ENCODE measurements at places on chromosomes 12 and 14. TPM values are rescaled to one million over a fixed set of nuclear protein-coding genes. Genes with fewer than 3 reads are reported as not detected.

DNA sequence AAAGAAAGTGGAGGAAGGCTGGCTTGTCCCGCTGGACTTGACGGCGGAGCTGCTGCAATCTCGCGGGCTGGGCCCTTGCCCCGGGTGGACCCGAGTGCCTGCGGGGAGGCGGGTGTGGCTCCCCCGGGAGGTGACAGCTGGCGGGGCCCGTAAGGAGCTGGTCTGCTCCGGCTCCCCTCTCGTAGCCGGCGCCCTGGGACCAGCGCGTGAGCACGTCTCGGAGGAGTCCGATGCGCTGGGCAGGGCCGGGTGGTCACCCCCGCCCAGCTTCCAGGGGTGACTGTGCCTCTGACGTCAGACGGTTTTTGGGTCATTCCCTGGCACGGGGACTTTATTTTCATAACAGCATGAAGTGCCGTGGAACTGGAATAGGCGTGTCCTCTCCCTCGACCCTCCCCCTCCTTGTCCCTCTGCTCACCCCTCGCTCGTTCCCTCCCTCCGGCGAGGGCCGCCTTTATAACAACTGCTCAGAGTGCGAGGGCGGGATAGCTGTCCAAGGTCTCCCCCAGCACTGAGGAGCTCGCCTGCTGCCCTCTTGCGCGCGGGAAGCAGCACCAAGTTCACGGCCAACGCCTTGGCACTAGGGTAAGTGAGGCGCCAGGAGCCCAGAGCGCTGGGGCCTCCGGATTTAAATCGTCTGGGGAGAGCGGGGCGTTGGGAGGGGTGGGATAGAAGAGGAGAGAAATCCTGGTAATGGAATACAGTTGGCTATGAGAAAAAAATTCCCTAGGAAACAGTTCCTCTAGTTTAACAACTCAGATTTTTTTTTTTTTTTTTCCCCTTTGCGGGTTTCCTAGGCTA, at the start of gene GPRC5A:
TSS of gene GPRC5A (plus strand) at position 483 of the 801 bp plus-strand sequence. CDS start 16,688 bp downstream, outside the sequence.
- peak within 1 kb of the TSS; percentile 68 for H3K4me3 ChIP-seq
- peaks cover 14% of the 10 kb centered on the region for H3K4me1 ChIP-seq

GRCh38 chr12:12404297-12404696, 47.4 kb downstream of the BORCS5 start:
- H3K4me1 ChIP-seq, result peaks cover 49% of the 10 kb centered on the region
- peak overlapping the region; percentile 11 for H3K27ac ChIP-seq
- H3K36me3 ChIP-seq, result peaks cover 26% of the 10 kb centered on the region
- no peak for DNase-seq

DNA sequence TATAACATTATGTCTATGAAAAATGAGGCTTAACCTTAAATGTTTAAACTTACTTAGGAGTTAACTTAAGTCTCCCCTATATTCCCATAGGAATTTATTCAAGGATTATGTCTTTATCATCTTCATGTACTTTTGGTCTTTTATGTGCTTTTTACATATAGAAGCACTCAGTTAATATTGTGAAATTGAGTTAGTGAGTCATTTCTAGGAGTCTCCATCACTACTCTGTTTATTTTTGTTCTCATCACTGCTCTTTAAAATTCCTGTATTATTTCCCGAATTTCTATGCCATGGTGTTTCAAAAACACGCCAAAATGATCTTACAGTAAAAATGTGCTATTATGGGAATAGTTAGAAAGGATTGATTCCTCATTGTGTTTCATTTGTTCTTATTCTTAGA, 31.6 kb downstream of the TBC1D15 start:
- H3K27ac ChIP-seq, result no peak overlapping the region
- no peaks in the 10 kb centered on the region for H3K27me3 ChIP-seq
- peaks cover 43% of the 10 kb centered on the region for H3K4me1 ChIP-seq
- no peak for DNase-seq
- peaks cover 21% of the 10 kb centered on the region for H3K36me3 ChIP-seq
- H3K4me3 ChIP-seq, result no peak overlapping the region

DNA sequence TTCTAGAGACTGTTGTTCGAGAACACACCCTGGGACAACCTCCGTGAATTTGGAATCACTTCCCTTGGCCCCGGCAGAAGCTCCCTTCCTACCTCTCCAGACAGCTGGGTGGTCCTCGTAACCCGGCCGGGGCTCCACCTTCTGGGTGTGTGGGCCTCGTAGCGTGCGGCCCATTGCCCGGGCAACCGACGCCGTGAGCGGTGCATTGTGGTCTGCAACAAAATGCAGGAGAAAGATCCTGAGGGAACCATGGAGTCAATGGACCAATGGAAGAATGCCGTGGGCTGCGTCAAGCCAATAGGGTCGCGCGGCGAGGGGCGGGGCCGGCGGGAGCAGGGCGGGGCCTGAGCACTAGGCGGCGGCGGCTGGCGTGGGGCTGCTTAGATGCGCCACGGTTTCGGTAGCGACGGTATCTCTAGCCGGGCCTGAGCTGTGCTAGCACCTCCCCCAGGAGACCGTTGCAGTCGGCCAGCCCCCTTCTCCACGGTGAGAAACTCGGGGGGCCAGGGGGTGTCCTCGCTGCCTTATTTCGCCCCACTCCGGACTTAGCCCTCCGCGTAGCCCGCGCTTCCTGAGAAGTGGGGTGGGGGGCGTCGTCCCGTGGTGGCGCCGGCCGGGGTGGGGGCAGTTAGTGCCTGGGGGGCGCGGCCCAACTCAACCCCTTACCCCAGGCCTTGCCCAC, at the start of gene DYNLL1:
TSS of gene DYNLL1 (plus strand) at position 383 of the 682 bp plus-strand sequence. CDS start 309 bp downstream, outside the sequence.
- peaks cover 23% of the 10 kb centered on the region for H3K4me1 ChIP-seq
- H3K27me3 ChIP-seq, result no peaks in the 10 kb centered on the region
- peak within 1 kb of the TSS; percentile 86 for H3K4me3 ChIP-seq
- DNase-seq, result peak; percentile 98
- H3K36me3 ChIP-seq, result peaks cover 21% of the 10 kb centered on the region
- peak within 1 kb of the TSS; percentile 80 for H3K27ac ChIP-seq

DNA sequence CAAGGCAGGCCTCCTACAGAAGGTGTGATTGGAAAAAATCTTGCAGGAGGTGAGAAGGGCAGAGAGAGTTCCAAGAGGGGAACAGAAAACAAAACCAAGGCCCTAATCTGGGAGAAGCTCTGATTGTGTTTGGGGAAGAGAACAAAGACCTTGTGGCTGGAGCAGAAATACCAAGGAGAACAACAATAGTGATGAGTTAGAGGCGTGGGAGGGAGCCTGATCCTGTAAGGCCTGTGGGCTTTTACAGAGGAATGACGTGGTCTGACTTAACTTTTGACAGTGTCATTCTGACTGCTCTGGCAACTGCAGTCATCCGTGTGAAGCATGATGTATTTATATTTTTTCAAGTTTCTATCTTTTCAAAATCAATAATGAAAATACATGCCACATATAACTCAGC, 200.6 kb downstream of the ANO4 start:
- no peak overlapping the region for H3K27ac ChIP-seq
- H3K4me1 ChIP-seq, result no peaks in the 10 kb centered on the region
- H3K27me3 ChIP-seq, result no peaks in the 10 kb centered on the region

GRCh38 chr12:79560225-79560889, 130.4 kb downstream of the PAWR start:
- H3K4me3 ChIP-seq, result no peak overlapping the region
- no peaks in the 10 kb centered on the region for H3K27me3 ChIP-seq
- no peak overlapping the region for H3K27ac ChIP-seq
- no peaks in the 10 kb centered on the region for H3K36me3 ChIP-seq
- DNase-seq, result no peak

TMTC2 gene
- total RNA-seq, result 2.6 TPM

GRCh38 chr14:93744876-93745275, 43.4 kb downstream of the PRIMA1 start:
- H3K36me3 ChIP-seq, result no peaks in the 10 kb centered on the region
- H3K27ac ChIP-seq, result no peak overlapping the region
- no peaks in the 10 kb centered on the region for H3K4me1 ChIP-seq
- DNase-seq, result no peak

ADCY4 gene
- 2.4 TPM for total RNA-seq

DNA sequence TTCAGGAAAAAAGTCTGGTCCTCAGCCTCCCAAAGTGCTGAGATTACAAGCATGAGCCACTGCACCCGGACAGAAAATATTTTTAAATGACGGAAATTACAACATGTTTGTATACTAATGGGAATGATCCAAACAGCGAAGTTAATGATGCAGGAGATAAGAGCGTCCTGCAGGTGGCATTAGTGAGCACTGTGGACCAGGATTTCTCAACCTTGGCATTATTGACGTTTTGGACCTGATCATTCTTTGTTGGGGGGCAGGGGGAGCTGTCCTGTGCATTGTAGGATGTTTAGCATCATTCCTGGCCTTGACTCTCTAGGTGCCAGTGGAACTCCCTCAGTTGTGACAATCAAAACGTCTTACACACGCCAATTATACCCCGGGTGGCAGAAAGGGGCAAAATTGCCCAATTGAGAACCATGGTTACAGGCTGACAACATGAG, 34.1 kb downstream of the SCFD1 start:
- H3K27ac ChIP-seq, result no peak overlapping the region
- H3K4me1 ChIP-seq, result no peaks in the 10 kb centered on the region
- no peak overlapping the region for H3K4me3 ChIP-seq

DNA sequence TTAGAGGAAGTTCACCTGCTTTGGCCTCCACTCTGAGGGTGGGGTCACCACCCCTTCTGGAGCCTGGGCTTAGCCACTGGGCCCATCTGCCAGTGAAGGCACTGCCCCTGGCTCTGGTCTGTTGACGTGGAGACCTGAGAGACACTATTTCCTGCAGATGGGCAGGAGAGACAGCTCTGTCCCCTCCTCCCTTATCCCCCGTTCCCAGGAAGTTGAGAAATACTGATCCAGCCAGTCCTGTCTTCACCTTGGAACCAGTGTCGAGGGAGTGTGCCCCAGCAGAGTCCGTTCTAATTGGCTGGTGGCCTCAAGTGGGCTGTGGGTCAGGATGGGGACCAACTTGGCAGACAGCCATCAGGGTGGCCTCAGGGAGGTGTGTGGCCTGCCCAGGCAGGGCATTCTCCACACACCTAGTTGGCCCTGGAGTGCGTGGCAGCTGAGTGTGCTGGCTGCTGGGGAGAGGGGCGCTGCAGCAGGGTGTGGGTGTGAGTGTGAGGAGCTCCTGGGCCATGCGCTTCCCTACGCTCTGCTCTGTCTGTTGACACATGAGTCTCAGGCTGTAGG, 25.4 kb downstream of the CLSTN3 start:
- no peaks in the 10 kb centered on the region for H3K4me1 ChIP-seq
- no peak overlapping the region for H3K27ac ChIP-seq
- H3K36me3 ChIP-seq, result peaks cover 8% of the 10 kb centered on the region
- no peak for DNase-seq
- no peaks in the 10 kb centered on the region for H3K27me3 ChIP-seq
- H3K4me3 ChIP-seq, result no peak overlapping the region

SPX gene
- 0.36 TPM for total RNA-seq

DNA sequence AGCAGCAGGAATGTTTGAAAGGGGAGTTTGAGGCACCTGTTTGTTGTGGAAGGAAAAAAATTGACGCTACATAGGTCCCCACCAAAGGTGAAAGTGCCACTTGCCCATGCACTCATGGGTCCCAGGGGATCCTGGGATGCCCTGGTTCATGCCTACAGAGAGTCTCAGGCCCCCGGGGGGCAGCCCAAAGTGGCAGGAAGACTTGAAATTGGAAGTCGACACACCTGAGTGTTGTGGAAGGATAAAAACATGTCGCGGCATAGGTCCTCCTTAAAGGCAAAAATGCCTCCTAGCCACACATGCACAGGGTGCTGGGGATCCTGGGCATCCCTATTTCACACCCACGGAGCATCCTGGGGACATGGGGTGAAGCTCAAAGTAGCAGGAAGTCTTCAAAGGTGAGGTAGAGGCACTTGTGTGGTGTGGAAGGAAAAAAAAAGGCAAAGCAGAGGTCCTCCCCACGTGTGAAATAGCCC, 576.1 kb downstream of the ALG10 start:
- no peaks in the 10 kb centered on the region for H3K4me1 ChIP-seq
- no peak overlapping the region for H3K27ac ChIP-seq
- DNase-seq, result no peak
- H3K36me3 ChIP-seq, result peaks cover 6% of the 10 kb centered on the region

DDN gene
- total RNA-seq, result 0.26 TPM

ATXN7L3B gene
- 17.0 TPM for total RNA-seq

- DNase-seq, result no peak
- no peak overlapping the region for H3K27ac ChIP-seq
- H3K36me3 ChIP-seq, result no peaks in the 10 kb centered on the region
- H3K4me3 ChIP-seq, result no peak overlapping the region
These were observed 119.1 kb downstream of the PTPN11 start for GRCh38 chr12:112537710-112538396.

GEMIN2 gene
- total RNA-seq, result 17.2 TPM

- no peaks in the 10 kb centered on the region for H3K36me3 ChIP-seq
- no peak overlapping the region for H3K4me3 ChIP-seq
- H3K4me1 ChIP-seq, result peaks cover 4% of the 10 kb centered on the region
- no peaks in the 10 kb centered on the region for H3K27me3 ChIP-seq
- no peak overlapping the region for H3K27ac ChIP-seq
- DNase-seq, result peak; percentile 82
These were observed 17.3 kb upstream of the YY1 start for GRCh38 chr14:100221533-100222223.

DNA sequence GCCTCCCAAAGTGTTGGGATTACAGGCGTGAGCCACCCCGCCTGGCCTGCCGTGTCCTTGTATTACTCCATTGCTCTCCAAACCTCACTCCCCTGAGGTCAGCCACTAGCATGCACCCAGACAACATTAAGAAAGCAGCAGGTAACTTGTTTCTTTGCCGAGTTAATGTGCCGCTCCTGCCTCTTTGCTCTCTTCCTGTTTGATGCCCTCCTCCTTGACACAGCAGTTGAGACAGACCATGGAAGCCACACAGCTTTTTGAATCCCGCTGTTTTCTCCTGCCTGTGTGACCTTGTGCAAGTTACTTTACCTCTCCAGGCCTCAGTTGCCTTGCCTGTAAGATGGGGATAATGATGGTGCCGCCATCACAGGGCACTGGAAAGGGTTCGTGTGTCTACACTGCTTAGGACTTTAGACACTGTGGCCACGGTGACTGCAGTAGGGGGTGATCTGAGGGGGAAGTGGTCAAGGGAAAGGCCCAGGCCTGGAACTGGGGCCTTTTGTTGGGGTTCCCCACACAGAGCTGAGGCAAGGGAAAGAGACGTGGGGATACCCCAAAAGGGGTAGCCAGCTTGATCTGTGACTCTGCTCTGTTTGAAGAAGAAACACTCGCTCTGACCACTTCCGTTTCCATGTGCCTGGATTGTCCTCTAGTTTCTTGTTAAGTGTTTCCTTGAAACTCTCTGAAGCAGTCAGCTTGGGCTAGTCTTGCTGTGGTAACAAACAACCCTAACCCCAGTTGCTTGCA, 69.3 kb downstream of the RIN3 start:
- H3K27me3 ChIP-seq, result no peaks in the 10 kb centered on the region
- no peaks in the 10 kb centered on the region for H3K36me3 ChIP-seq
- no peak overlapping the region for H3K27ac ChIP-seq
- no peak overlapping the region for H3K4me3 ChIP-seq

- no peak overlapping the region for H3K4me3 ChIP-seq
- DNase-seq, result peak; percentile 59
- H3K36me3 ChIP-seq, result no peaks in the 10 kb centered on the region
- peaks cover 14% of the 10 kb centered on the region for H3K4me1 ChIP-seq
These were observed 31.5 kb downstream of the CFL2 start for GRCh38 chr14:34682787-34683321.

GRCh38 chr12:111085096-111085495, 164.7 kb upstream of the MYL2 start:
- DNase-seq, result no peak
- no peaks in the 10 kb centered on the region for H3K4me1 ChIP-seq
- H3K4me3 ChIP-seq, result no peak overlapping the region
